ENCODE measurements at places on chromosomes 4 and X.

GRCh38 chr4:183320211-183321059 is at the start of gene CLDN22:
CLDN22 (minus strand) TSS chr4:183320276; CDS start chr4:183320218, 58 bp downstream.
- no peak for DNase-seq

DNA sequence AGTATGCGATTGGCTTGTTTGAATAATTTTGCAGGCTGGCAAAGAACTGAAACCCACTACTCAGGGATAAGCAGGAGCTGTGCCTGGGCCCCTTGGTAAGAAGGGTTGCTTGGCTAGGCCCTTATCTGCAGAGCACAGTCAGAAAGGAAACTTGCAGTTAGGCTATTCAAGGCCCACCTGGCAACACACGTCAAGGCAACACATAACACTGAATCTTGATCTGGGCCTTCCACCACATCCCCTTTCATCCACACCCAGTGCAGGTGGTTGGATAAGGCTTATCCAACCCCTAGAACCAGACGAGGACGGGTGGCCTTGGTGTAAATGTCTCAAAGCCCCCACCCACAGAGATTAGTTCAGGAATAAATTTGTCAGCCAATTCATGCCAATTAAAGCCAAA is 72.8 kb upstream of the NEIL3 start:
- no peak for DNase-seq

- peak; percentile 60 for DNase-seq
Observed at GRCh38 chrX:110412971-110413726, 54.5 kb downstream of the RTL9 start.

- no peak for DNase-seq
Observed at GRCh38 chr4:39821951-39822350, 124.0 kb downstream of the UBE2K start.

GRCh38 chrX:22345884-22346283 is 73.2 kb downstream of the CBLL2 start:
- no peak for DNase-seq

DNA sequence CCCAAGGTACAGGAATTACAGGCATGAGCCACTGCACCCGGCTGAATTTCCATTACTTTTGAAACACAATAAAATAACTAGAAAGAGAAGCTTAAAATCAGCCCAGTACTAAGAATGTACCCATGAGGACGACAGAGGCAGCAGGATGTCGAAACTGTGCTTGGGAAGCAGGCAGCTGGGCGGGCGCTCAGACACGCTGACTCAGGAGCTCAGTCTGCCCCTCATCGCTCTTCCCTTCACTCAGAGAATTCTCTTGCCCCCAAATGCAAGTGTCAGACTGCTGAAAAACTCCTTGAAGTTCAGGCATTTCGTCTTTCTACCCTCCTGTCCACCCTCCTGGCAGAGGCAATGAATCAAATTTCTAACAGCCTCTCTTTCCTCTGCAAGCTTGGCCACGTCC is 41.0 kb upstream of the CDKN2AIP start:
- no peak for DNase-seq

- no peak for DNase-seq
Observed at GRCh38 chr4:136918772-136919171, 613.5 kb downstream of the PCDH18 start.

DNA sequence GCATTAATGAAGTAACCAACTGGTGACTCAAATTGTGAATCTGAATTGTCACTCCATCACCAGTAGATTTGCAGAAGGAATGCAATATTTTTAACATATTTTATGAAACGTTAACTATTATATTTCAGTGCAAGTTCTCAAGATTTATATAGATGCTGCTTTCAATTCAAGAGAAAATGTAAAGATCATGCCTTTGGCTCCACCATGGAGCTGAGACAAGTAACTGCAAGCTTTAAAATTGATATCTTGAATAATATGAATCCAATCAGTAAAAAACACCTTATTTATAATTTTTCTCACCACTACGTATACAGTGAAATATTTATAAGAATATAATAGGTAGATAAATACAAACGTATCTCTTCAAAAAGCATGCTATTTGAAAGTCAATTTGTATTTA is 27.8 kb upstream of the GALNTL6 start:
- DNase-seq, result no peak

DNA sequence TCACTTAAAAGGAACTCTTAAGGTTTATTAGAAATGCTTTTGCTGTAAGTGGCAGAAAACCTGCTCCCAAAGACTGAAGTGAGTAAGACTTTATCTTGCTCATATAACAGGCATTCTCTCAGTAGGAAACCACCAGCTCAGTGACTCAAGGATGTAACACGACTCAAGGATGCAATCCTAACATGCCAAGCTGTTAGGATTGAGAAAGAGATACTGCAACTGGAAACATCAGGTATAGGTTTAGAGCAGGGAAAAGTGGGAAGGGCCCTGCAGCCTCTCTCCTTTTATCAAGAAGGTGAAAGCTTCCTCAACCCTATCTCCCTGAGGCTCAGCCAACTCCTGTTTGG is 11.9 kb upstream of the SLC9A7 start:
- DNase-seq, result no peak

DNA sequence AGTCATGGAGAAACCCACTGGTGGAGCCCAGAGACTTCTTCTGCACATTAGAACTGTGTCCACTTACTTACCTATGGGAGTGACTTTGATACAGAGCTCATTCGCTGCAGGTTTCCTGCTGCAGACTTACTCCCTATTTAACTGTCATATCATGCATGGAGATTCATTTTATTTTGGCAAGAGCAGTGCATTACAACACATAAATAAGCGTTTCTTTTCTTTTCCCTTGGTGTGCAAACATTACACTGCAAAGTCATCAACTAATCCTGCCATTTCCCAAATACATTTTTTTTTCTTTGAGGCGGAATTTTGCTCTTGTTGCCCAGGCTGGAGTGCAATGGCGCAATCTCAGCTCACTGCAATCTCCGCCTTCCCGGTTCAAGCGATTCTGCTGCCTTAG is 230.9 kb upstream of the SFRP2 start:
- DNase-seq, result no peak

- no peak for DNase-seq
Observed at GRCh38 chrX:133214301-133214700, 3.9 kb downstream of the TFDP3 start.

DNA sequence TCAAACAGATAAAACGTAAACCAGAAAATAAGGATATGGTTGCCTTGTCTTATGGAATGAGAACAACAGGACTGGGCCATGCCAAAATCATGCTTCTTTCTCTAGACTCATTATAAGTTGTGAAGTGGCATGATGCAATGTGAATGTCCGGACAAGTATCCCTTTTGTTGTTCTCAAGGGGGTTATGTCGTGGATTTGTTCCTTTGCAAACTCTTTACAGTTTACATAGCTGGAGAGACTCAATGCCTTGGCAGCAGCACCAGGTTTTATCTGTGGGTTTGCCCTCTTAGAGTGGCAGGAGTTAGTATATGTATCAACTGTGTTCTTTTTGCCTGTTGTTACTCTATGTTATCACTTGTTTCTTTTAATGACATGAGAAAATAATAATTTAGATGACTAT is 41.4 kb downstream of the SPRY1 start:
- DNase-seq, result no peak

GRCh38 chr4:11042760-11043159 is 358.2 kb upstream of the CLNK start:
- DNase-seq, result no peak

DNA sequence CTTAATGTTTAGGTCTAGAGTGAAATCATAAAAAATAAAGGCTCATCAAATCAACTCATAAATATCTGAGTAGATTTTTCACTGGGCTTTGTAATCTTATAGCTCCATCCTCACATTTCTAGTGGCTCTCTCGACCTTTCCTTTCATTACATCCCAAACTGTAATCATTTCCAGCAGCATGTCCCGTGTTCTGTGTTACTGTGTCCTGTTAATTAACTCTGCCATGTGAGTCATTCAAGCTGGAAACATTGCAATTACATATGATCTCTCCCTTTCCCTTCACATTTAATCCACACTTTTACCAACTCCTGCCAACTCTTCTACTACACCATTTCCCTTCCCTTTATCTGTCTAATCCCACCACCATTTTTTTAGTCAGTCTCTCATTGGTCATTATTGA is 75.5 kb downstream of the UGT8 start:
- DNase-seq, result no peak

GRCh38 chrX:136823175-136823574 is 42.4 kb upstream of the ARHGEF6 start:
- DNase-seq, result no peak

- peak; percentile 29 for DNase-seq
Observed at GRCh38 chrX:37871626-37872302, 24.4 kb upstream of the DYNLT3 start.

- peak; percentile 62 for DNase-seq
Observed at GRCh38 chr4:164536814-164537213, 217.1 kb upstream of the SMIM31 start.

DNA sequence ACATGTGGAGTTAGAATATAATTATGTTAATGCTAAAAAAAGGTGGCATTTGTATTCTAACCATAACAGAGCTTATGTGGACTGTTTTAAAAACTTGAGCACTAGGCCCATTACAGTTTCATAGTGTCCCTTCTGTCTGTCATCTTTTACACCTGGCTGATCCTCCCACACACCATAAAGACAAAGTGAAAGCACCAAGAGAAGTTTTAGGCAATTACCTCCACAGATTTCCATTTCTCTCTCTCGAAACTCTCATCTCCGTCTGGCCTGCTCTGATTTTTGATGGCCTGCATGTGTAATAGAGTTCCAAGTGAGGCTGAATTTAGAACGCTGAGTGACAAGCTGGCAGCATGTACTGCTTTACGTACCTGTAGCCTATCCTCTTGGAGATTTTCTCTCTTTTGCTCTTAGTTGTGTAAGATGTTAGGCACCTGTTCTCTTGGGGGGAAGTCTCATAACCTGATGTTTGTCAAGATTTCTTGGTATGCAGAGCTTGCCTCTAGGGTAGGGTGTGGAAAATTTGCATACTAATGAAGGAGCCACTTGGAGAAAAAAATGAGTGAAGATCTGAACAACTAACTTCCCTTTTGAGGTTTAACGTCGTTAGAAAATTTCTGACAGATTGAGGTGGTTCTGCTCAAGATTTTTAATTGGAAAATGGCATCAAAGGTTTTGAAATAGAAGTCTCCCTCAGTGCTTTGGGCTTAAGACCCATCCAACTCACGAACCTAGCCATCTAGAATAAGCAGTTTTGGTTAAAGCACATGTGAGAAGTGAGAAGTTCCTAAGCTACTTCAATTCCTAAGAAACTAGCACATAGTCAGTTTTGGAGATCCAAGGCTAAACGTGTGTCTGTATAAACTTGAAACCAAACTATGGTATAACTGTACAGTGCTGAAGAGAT is 57.6 kb upstream of the RAP1GDS1 start:
- DNase-seq, result no peak

DNA sequence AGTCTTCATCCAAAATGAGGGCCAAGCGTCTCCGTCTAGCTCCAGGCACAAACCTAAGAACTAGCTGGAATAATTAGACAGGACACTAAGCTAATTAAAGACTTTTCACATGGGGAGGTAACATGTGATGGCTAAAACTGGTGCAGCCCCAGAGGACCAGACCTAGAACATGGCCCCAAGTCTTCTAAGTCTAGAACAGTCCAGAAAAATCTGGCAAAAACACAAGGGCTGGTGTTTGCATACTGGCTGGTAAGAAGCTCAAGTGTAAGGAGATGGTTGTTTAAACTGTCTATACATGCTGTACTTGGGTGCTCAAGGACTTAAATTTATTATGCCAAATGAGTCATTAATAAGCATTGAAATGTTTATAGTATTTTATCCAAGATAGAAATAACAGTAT is 10.0 kb downstream of the SH3KBP1 start:
- no peak for DNase-seq

DNA sequence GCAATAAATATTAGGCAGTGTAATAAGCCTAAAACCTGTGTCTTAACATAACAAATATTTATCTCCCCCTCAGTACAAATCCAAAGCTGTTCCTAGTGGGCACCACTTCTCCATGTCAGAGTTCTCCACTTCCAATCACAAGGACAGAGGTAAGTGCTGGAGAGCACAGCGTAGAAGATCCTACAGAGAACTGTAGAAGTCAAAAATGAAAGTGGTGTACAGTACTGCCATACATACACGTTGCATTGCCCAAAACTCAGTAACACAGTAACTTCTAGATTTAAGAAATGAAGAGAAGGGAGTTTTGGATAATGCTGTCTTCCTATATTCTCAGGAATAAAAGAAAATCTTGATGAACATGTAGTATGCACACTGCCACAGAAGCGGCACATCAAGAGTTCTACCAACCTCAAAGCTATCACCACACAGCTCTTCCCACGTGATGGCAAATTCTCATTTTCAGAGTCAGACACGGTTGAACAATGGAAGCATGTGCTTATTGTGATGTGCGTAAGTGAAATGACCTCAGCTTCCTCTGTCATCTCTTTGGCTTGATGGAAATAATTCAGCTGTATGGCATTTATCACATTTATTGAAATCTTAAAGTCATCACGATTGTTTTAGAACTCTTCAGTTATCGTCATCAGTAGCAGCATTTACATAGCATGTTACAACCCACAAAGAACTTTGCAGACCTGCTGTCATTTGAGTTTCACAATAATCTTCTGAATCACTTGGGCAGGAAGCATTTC is 27.1 kb upstream of the SPANXN4 start:
- DNase-seq, result no peak

GRCh38 chrX:53211391-53211978 is 13.5 kb downstream of the KDM5C start:
- DNase-seq, result peak; percentile 17

- no peak for DNase-seq
Observed at GRCh38 chr4:26365537-26366150, 44.8 kb downstream of the RBPJ start.

- no peak for DNase-seq
Observed at GRCh38 chr4:3407930-3408792, 33.6 kb upstream of the HGFAC start.

- DNase-seq, result no peak
Observed at GRCh38 chr4:24949970-24950369, 37.1 kb upstream of the CCDC149 start.

GRCh38 chrX:6505960-6506359 is 29.0 kb downstream of the VCX3A start:
- no peak for DNase-seq

- DNase-seq, result peak; percentile 67
Observed at GRCh38 chrX:119067023-119067739, 5.6 kb upstream of the CT47C1 start.

DNA sequence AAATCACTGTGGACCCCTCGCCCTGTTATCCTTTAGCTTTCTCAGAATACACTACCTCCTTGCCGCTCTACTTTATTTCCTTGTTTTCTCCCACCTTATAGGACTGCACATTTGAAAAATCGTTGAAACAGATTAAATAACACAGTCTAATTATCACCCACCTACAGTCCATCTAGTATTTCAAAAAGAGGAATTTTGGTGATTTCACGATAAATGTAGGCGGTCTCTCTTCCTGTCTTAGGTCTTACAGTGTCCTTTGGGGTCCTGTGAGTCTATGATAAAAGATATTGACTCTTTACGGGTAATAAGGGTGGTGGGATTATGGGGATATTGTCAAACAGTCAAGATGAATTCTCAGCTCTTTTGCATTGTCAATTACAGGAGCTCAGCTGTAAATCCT is 2.4 kb upstream of the TBL1X start:
- no peak for DNase-seq

DNA sequence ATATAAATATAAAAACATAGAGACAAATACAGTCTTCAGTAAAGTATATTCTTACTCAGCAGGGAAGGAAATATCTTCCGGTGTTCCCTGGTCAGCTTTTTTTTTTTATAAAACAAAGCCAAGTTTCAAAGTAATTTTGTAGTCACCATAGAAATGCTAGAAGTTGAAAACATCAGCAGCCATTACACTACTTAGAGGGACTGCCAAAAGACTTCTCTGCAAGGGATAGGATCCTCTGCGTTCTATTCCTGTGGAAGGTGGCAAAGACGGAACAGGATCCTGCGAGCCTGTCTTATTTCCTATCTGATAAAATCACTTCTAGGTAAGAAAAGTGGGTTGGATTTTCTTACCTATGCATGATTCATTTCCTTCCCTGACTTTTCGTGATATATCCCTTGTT is 19.4 kb downstream of the CLDN22 start:
- DNase-seq, result no peak

Data from Ammon's horn (tissue), 1 donor.